HEK293T (cell line): ENCODE measurements at places on chromosomes 2 and 18.

- DNase-seq, result peak; percentile 85
These were observed at the start of gene GCFC2 for GRCh38 chr2:75710577-75711253. GCFC2 (minus strand) TSS chr2:75710915; CDS start chr2:75710855, 60 bp downstream.

GRCh38 chr18:68714366-68714711 is 569 bp downstream of the TMX3 start:
- peak; percentile 11 for DNase-seq

DNA sequence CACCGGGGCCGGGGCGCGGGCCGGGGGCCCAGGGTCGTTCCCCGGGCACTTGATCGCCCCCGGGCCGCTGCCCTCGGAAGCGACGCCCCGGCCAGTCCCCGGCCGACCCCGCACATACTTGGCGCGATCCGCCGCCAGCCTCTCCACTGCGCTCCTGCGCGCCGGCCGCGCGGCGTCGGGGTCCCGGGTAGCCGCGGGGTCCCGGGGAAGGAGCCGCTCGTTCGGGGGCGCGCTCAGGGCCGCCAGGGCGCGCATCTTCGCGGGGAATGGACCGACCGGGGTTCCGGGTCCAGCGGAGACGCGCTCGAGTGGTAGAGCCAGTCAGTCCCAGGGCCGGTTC is 204 bp downstream of the FAM110C start:
- DNase-seq, result no peak

GRCh38 chr2:28463893-28464292 is 32.0 kb upstream of the PLB1 start:
- no peak for DNase-seq

DNA sequence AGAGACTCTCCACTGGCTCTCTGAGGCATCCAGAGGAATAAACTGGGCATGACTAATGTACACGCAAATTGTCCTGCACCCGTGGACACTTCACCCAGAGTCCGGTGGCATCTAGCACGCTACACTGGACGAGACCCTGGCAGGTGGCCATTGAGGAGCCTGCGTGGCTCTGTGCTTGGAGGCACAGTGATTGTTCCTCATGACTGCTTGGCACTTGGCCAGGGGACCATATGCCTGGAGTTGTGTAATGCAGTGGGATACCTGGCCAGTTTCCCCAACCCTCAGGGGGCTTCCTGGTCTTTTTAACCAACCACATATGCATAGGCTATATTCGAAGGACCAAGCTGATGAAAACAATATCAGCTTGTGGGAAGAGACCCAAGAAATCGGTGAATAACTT is 66.6 kb downstream of the MTCL1 start:
- no peak for DNase-seq

GRCh38 chr18:13934676-13935075 is 19.3 kb upstream of the MC2R start:
- no peak for DNase-seq

DNA sequence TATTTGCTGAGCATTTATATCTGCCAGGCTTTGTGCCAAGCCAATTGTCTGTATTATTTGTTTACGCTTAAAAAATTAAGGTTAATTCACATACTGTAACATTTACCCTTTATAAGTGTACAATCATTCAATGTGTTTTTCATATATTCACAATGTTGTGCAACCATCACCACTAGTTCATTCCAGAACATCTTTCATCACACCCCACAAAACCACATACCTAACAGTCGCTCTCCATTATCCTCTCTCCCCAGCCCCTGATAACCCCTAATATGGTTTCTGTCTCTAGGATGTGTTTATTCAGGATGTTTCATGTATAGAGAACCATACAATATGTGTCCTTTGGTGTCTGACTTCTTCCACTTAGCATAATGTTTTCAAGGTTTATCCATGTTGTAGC is 234.1 kb downstream of the INSIG2 start:
- DNase-seq, result no peak

DNA sequence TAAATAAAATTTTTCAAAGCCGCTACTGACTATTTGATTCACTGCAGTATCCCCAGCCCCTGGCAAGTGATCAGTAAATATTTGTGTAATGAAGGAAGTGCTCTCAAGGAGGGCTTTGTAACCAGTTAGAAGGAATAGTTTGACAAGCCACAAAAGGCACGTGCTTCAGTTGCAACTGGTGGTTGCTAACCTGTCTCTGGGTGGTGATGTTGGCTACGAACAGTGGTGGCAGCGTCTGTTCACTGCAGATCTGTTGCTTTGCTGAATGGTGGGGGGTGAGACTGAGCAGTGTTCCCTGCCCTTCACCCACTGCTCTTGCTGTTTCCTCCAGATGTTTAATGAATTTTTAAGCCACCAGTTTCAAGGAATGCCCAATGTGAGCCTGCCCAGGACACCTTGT is 73.9 kb upstream of the SIX2 start:
- no peak for DNase-seq

DNA sequence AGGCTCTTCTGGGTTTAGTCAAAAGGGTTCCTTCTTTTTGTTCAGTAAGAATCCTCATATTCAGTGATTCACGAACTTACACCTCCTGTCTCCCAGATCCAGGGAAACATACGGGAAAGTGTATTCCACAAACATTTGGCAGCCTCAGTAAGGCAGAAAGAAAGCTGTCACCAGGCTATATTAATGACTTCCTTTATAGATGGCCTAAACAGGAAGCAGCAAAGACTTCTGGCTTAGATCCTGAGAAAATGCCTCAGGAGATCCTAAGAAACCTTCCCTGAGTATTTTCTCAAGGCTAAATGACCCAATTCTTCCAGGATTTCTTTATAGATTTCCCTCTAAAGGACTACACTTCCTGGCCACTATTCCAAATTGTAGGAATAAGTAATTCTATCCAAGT is 1995.5 kb upstream of the CELF4 start:
- no peak for DNase-seq

DNA sequence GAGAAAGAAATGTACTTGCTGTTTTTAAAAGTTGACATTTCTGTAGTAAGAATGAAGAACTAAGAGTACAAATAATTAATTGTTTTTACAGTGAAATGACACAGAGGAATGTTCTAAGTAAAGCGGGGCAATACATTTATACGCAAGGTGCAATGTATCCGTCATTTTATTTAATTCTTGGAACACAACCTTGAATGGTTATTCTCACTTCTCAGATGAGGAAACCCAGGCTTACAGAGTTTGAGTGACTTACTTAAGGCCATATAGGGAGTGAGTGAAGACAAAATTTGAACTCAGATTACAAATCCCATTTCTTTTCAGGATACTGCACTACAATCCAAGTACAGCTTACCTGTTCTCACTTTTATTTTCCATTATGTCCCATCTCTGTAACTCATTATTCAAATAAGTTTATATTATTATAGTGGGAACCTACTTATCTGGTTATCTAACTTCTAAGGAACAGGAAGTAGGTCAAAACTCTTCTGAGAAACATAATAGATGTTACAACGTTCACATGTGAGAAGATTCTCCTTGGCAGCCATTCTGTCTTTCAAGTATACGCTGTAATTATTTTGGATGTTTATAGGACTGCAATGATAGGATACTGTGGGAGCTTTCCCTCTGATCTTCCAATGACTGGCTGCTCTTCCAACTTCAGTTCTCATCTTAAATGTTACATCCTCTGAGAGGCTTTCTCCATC is 12.3 kb upstream of the STK17B start:
- no peak for DNase-seq

DNA sequence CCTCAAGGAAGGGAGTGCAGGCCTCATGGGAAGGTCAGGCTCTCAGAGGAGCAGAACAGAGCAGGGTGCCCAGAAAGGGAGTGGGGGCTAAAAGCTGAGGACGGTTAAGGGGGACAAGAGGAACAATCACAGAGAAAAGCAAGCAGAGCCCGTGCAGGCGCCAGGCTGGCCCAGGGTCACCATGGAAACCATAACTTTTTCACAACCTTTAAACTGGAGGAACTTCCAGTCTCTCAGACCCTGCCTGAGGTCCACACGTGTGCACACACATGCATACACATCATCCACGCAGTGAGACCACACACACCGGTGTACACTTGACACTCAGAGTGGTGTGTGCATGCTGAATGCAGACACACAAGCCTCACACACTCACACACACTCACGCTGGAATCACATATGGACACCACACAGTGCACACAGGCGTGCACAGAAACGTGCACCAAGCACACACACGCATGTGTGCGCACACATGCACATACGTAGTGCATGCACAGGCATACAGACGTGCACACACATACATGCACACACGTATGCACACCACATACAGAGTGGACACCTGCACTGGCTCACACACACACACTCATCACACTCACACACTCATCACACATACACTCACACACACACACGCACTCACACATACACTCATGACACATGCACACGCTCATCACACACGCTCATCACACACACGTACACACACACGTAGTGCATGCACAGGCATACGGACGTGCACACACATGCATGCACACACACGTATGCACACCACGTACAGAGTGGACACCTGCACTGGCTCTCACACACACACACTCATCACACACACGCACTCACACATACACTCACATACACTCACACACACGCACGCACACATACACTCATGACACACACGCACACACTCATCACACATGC is 37.2 kb upstream of the SNED1 start:
- DNase-seq, result no peak
